CD4-positive, alpha-beta T cell treated with Interleukin-6 at 100 ng/mL for 8 hours (primary cell): ENCODE measurements at places on chromosomes 16 and 17.

- DNase-seq: no peak
Measured at GRCh38 chr17:40074175-40074512, 11.4 kb downstream of the THRA start.

- no peak for DNase-seq
Measured at GRCh38 chr16:11360641-11361373, 15.5 kb downstream of the RMI2 start.

- no peak for DNase-seq
Measured at GRCh38 chr16:67112591-67113399, 3.1 kb downstream of the PHAF1 start.

DNA sequence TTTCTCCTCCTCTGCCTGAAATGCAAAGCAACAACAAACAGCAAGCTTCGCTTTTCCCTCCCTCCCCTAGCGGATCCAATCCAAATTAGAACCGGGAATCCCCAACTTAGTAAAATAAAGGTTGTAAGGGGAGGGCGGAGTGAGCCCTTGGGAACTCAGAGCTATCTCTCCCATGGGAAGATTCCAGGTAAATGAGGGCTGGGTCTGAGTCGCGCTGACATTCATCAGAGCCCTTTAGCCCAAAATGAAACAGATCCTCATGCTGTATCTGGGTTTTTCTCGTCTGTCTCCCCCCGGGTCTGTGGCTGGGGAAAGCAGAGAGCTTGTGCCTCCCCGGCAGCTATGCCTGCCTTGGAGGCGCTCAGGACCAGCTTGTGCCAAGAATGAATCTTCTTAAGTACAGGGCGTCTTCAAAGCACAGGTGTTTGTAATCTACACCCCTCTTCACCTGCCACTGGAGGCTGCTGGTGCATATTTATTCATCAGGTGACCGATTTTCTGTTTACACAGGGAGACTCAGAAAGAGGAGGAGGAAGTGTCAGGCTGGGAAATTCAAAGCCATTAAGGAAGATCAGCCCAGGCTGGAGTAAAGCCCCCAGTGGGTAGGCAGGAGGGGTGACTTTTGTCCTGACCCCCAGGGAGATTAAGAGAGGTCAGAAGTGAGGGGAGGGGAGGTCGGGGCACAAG is 55.0 kb upstream of the GSE1 start:
- no peak for DNase-seq

DNA sequence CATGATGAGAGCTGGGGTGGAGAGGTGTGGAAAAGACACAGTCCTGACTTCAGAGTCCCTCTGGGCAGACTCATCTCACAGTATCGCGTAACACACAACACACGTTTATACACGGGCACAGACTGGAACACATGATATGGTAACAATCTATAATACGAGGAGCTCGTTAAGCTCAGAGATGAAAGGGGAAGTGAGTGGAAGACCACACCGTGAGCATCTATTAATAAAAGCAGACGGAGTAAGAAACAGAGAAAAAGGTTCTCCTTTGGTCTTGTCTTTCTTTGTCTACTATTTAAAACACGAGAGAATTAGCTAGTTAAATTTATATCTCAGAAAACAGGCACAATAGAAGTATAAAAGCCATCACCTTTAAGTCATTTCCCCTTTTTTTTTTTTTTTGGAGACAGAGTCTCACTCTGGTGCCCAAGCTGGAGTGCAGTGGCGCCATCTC is 13.5 kb downstream of the ANKRD11 start:
- DNase-seq: no peak

DNA sequence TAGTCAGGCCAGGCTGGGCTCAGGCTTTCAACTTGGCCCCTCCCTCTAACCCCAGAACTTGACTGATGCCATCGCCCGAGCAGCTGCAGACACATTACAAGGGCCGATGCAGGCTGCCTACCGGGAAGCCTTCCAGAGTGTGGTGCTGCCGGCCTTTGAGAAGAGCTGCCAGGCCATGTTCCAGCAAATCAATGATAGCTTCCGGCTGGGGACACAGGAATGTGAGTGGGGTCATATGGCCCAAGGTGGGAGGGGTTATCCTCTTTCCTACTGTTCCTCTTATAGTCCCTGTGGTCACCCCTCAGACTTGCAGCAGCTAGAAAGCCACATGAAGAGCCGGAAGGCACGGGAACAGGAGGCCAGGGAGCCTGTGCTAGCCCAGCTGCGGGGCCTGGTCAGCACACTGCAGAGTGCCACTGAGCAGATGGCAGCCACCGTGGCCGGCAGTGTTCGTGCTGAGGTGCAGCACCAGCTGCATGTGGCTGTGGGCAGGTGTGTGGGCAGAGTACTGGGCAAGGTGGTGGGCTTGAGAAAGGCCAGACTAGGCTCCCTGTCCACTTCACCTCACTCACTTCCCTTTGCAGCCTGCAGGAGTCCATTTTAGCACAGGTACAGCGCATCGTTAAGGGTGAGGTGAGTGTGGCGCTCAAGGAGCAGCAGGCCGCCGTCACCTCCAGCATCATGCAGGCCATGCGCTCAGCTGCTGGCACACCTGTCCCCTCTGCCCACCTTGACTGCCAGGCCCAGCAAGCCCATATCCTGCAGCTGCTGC is 2.1 kb upstream of the NRN1L start:
- no peak for DNase-seq
